Glomerular endothelial cell (primary cell): ENCODE measurements at places on chromosomes 16 and 17. TPM values are rescaled to one million over a fixed set of nuclear protein-coding genes. Genes with fewer than 3 reads are reported as not detected.

- DNase-seq = no peak
These were observed 6.6 kb upstream of the ATP6V0C start for GRCh38 chr16:2507052-2507659.

- DNase-seq = no peak
These were observed 109.1 kb downstream of the ZFHX3 start for GRCh38 chr16:72938795-72939164.

- no peak for DNase-seq
These were observed 140.4 kb downstream of the ENGASE start for GRCh38 chr17:79214940-79215604.

GRCh38 chr16:17076092-17076754 is 394.5 kb downstream of the XYLT1 start:
- DNase-seq = no peak

Gene EPOP
- total RNA-seq = 2.7 and 2.8 TPM in 2 replicates

Gene KRT24
- total RNA-seq = not detected in 2 replicates

Gene CDRT15L2
- not detected in 2 replicates for total RNA-seq

Gene KRT16
- not detected in 2 replicates for total RNA-seq
